ENCODE measurements at places on chromosomes 2 and 18. TPM values are rescaled to one million over a fixed set of nuclear protein-coding genes. Genes with fewer than 3 reads are reported as not detected.

DNA sequence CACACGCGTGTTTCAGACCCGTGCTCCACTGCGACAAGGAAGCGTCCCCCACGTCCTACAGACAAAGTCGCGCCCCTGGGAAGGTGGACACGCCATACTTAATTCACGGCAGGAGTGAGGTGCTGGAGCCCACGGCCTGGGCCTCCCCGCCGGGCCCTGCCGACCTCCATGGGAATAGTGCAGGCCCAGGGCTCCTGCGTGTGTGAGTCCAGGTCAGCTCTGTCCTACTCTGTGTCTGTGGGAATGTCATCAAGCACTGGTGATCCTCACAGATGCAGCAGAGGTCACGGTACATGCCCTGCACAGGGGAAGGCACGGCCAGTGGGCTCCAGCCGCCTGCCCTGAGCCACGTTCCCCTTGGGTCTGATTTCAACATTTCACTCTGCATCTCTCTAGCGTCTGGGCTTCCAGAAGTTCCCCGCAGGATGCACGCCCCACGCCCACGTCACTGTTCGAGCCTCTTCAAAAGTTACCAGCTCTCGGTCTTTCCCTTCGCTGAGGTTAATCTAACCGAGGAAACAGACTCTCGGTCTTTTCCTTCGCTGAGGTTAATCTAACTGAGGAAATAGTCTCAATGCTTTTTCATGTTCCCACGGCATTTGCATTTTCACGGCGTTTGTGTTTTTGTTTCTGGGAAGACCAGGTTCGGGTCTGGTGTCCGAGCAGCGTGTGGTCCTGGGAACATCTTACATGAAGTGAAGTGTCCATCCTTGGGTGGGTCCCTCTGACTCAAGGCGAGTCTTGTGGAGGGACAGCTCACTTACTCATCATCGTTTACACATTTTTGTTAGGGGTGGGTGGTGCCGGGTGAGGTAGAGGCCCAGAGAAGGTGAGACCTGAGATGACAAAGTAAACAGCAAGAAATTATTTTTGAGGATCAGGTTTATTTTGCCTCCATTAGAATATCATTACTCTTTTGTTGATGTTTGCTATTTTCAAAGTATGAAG is 157.3 kb upstream of the ALKAL2 start:
- no peak for DNase-seq

- DNase-seq: no peak
Observed at GRCh38 chr2:209095432-209095831, 328.4 kb upstream of the MAP2 start.

GRCh38 chr2:239307221-239307569 is 93.6 kb downstream of the HDAC4 start:
- no peak for DNase-seq

- DNase-seq: no peak
Observed at GRCh38 chr2:86552889-86553288, 10.4 kb downstream of the CHMP3 start.

DNA sequence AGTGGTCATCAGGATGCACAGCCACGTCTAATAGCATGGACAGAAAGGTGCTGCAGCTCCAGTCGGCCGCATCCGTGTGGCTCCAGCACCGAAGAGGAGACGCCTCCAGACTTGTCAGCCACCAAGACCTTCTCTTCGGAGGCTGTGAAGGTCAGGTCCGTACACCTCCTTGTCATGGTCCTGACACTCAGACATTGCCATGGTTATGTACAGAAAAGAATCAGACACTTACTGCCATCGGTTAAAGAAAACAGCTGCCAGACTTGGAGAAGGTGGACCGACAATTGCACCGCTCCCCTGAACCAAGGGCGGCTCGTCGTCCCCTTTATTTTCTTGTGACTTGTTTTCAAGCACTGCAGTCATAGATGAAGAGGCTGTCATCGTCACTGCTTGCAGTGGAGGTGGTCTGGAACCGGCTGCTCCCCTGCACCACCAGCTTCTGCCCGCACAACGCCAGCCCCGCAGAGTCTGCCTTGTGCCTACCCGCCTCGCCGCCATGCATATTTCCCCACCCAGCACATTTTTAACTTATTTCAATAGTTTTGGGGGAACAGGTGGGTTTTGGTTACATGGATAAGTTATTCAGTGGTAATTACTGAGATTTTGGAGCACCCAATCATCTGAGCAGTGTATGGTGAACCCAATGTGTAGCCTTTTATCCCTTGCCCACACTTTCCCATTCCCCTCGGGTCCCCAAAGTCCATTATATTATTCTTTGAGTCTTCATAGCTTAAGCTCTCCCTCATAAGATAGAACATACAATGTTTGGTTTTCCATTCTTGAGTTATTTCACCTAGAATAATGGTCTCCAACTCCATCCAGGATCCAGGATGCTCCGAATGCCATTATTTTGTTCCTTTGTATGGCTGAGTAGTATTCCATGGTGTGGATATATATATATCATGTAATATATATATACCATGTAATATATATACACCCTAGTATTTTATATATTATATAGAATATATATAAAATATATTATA is 18.1 kb downstream of the FBXO48 start:
- no peak for DNase-seq

- DNase-seq: no peak
Observed at GRCh38 chr2:180227461-180227860, 220.4 kb upstream of the CWC22 start.

DNA sequence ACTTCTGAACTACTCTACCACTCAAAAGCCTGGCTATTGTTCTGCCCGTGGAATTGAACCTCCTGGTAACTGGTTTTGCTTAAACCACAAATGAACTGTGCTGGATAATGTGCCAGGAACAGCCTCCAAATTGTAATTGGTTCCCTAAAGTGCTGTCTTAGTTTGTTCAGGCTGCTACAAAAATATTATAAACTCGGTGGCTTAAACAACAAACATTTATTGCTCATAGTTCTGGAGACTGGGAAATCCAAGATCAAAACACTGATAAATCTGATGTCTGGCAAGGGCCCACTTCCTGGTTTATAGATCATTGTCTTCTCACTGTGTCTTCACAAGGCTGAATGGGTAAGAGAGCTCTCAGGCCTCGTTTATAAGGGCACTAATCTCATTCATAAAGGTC is 149.2 kb upstream of the NCKAP5 start:
- DNase-seq: peak; percentile 12

GRCh38 chr18:78875016-78875777 is 104.4 kb upstream of the SALL3 start:
- peak; percentile 4 for DNase-seq

DNA sequence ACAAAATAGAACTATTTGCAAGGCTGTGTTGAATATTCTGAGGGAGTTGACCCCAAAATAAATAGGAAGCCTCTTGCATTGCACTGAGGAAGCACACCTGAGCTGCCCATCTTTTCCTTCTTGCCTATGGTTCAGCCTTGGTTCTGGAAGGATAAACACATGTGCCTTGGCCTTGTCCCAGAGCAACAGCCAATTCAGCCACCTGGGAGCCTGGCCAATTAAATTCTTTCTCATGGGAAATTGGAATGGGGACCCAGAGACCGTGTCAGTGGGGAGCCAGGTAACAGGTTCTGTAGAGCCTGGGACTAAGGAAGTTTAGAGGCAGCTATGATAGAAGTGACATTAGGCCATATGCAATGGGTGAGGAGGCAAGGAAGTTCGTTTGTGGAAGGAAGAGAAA is 99.6 kb downstream of the KLF7 start:
- DNase-seq: no peak

- DNase-seq: no peak
Observed at GRCh38 chr18:79424880-79425568, 29.3 kb downstream of the NFATC1 start.

DNA sequence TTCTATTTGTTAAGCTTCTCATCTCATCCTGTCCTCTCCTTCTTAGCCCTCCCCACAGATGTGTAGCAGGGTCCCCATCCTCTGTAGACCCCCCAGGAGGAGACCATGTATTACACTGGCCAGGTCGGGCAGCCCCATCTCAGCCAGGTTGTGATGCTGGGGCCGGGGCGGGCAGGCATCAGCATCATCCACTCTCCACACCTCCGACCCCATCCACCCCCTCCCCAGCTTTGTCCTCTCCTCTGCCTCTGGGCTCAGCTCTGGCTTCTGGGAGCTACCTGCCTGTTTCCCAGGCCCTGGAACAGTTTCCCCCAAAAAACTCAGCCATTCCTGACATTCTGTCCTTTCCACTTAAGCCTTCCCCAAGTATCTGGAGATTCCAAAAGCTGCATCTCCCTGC is 49.2 kb downstream of the GBX2 start:
- no peak for DNase-seq

DNA sequence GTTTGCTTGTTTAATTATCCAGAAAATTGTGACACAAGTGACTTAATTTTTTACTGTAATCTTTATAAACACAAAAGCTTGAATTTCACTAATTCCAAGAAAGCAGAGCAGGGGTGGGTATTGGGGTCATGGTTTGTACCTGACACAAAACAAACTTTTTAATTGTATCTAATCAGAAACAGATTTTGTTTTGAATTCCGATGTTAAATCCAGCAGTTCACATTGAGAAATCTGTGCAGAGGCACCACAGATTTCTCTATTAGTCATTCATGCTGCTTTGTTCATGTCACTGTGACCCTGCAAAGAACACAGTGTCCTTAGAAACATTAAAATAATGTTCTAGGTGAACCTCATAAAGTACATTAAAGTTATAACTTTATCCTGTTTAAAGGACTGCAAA is 443.4 kb downstream of the NYAP2 start:
- no peak for DNase-seq

GRCh38 chr2:114128263-114128662 is 238.4 kb downstream of the ACTR3 start:
- no peak for DNase-seq

DNA sequence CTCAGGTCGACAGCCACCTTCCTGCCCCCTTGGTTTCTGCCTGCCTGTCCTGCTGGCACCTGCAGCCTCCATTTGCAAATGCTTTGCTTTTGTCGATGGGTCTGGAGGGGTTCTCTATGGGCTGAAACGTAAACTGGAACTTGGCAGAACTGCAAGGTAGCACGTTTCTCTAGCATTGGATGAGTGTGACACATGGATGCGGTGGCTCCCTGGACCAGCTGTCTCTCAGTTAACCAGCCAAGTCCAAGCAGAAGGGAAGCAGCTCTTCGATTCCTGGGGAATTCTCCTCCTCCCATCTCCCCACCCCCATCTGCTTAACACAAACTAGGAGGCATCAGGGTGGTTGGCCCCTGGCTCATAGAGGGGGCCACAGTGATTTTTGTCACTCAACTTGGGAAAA is 57.3 kb downstream of the ITGB1BP1 start:
- no peak for DNase-seq

DNA sequence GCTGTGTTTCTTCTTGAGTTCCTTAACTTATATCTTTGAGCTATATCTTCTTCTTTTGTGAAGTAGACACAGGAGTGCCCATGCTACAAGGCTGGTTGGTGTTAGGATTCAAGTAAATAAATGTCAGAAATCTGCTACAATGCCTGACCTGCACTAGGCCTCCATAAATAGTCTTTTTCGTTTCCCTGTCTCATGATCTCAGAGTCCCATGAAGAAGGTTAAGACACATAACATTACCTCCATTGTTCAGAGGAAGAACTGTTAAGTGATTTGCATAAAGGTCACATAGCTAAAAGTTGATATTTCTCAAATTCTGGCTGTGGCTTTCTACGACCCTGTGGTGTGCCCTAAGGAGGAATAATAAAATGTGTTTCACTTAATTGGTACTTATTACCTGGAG is 228.4 kb downstream of the KCNS3 start:
- DNase-seq: no peak

DNA sequence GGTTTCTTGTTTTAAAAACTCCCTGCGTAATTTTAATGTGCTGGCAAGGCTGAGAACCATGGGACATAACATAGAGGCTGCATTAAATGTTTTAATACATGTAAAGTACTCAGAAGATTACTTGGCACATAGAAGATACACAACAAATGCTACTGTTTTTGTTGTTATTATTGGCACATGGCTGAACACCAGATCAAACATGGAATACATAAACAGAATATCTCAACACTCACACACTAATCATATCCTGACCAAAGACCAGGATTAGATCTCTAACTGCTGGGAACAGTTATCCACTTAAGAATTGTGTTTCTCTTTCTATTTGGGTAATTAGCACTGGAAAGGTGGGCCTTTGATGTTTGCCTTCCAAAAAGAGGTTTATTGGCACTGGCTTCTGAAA is 69.3 kb downstream of the KCNE4 start:
- no peak for DNase-seq

GRCh38 chr2:149002891-149003740 is 35.4 kb upstream of the LYPD6B start:
- DNase-seq: no peak

DNA sequence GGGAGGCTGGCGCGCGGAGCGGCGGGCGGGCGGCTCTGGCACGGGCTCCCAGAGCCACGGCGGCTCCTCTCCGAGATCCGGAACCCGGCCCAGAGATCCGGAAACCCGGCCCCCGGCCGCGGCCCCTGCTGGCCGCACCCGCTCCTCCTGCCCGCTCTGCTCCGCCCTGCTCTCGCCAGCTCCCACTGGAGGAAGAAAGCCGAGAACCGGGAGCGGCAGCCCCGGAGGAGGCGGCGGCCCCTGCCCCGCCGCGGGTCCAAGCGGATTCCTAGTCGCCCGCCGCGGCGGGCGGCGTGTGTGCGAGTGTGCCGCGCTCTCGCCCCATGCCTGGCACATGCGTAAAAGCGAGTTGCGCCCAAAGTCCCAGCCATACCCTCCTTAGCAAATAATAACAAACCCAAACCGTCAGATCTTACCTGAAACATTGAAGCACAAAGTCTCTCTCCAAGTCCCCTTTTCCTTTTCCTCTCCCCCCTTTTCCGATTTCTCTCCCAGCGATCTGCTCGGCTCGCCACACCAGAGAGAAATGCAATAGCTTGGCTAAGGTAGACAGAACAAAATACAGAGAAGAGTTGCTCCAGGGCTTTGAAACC is 108.7 kb upstream of the KCTD1 start:
- DNase-seq: peak; percentile 53

DNA sequence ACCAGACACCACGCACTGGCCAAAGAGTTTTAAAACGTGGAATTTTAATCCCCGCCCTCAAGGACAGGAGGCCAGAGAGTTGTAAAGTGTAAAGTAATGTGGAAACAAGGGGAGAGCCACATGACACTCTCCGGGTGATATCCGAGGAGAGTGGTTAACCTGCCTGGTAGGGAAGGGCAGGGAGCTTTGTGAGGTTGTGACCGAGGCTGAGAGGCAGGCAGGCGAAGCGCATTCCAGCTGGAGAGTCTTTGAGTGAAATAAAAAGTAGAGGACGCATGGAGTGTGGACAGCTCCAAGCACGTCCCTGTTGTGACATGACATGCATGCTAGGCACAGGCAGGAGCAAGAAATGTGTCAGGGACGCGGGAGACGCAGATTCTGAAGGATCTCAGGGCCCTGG is 539.5 kb downstream of the RNF144A start:
- no peak for DNase-seq

The BCL2 gene
- total RNA-seq: 5.1 TPM

The PROKR1 gene
- total RNA-seq: not detected

The CACNB4 gene
- 0.10 TPM for total RNA-seq

The RAB6D gene
- total RNA-seq: not detected

The ALK gene
- total RNA-seq: not detected

The IL36G gene
- total RNA-seq: not detected

The ERBB4 gene
- 0.10 TPM for total RNA-seq

The SERPINB10 gene
- not detected for total RNA-seq

The LTBP1 gene
- total RNA-seq: 4.5 TPM

The LRRC30 gene
- total RNA-seq: not detected

The FAM98A gene
- total RNA-seq: 6.5 TPM

The MBD2 gene
- 24.1 TPM for total RNA-seq

The SOX11 gene
- not detected for total RNA-seq

The SAG gene
- total RNA-seq: not detected
